Stimulated activated CD4-positive, alpha-beta T cell treated with anti-CD3 and anti-CD28 coated beads, Interleukin-1b, Interleukin-23, amount 100 ng/mL, for 4 hours (primary cell): ENCODE measurements at places on chromosomes 2 and 18.

DNA sequence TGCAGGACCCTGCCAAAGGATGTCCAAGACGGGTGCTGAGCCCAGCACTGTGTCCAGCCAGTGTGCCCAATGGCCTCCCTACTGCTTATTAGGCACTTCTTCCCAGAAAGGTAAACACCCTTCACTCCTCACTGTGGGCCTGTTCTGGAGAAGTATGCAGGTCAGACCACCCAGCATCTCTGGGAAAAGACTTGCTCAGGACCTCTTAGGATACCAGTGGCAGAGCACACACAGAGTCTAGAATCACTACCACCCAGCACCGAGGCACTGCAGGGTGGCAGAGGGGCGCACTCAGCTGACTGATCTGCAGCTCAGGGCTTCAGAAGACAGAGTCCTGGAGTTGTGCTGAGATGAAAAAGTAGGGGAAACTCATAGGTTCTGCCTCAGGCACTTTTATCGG is 25.8 kb downstream of the XDH start:
- DNase-seq = no peak

DNA sequence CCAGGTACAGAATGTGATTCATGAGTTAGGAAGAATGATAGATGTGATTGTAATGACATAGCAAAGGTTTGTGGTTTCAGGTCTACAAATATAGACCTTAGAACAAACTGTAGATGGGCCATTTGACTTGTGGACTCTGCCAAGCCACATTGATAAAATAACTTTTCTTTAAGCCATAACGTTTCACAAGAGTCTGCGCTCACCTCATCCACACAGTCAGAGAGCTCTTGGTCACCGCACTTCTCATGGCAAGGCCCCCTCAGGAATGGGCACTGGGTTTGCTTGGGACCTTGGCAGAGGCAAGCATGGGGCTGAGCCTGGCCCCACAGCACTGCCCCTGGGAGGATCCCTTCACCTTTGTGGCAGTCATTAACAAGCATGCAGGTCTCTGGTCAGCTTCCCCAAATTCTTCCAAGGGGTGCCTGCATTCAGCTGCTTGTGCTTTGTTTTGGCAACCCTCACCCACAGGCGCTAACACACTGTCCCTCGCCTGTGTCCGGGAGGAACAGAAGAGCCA is 14.0 kb downstream of the ARMC9 start:
- no peak for DNase-seq

DNA sequence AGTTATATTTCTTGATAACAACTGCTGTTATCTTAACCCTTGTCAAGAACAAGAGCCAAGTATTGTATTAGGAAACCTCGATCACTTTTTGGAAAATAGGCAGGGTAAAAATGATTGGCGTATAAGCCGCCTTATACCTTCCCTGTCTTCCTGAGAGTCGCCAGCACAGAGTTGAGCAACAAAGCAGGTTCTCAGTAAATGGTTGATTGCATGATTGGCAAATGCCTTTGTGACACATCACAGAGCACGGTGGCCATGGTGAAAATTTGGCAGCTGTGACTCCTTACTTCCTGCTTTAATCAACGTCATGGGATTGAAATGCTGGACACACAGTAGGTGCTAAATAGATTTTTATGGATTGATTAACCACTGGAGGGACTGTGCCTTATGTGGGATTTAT is 3.9 kb upstream of the KLHL29 start:
- DNase-seq = no peak

- DNase-seq = no peak
Measured at GRCh38 chr2:209702775-209703174, 68.9 kb upstream of the UNC80 start.

- no peak for DNase-seq
Measured at GRCh38 chr2:143486976-143487375, 357.8 kb downstream of the ARHGAP15 start.

- no peak for DNase-seq
Measured at GRCh38 chr2:15042801-15043217, 410.3 kb downstream of the LRATD1 start.

- DNase-seq = no peak
Measured at GRCh38 chr2:124877141-124877577, 852.1 kb downstream of the CNTNAP5 start.

DNA sequence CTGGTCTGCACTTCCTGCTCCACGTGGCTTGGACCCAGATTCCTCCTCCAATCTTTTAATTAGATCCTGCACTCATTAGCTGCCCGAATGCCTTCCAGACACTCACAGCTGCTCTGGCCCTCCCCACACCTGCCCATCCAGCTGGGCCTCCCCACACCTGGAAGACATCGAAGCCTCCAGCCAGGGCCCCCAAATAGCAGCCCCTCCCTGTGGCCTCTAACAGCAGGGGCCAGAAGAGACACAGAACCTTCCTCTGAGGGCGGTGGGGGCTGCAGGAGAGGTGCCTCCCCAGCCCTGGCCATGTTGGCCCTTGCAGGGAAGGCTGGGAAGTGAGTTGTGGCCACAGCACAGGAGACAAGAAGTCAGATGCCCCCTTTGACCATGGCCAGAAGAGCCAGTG is 252.8 kb downstream of the DYSF start:
- DNase-seq = no peak

- DNase-seq = no peak
Measured at GRCh38 chr2:5287558-5288334, 404.4 kb upstream of the SOX11 start.

GRCh38 chr2:97997784-97998392 is 2.1 kb upstream of the TMEM131 start:
- no peak for DNase-seq

GRCh38 chr2:217393585-217394032 is 533.7 kb upstream of the TNP1 start:
- no peak for DNase-seq

DNA sequence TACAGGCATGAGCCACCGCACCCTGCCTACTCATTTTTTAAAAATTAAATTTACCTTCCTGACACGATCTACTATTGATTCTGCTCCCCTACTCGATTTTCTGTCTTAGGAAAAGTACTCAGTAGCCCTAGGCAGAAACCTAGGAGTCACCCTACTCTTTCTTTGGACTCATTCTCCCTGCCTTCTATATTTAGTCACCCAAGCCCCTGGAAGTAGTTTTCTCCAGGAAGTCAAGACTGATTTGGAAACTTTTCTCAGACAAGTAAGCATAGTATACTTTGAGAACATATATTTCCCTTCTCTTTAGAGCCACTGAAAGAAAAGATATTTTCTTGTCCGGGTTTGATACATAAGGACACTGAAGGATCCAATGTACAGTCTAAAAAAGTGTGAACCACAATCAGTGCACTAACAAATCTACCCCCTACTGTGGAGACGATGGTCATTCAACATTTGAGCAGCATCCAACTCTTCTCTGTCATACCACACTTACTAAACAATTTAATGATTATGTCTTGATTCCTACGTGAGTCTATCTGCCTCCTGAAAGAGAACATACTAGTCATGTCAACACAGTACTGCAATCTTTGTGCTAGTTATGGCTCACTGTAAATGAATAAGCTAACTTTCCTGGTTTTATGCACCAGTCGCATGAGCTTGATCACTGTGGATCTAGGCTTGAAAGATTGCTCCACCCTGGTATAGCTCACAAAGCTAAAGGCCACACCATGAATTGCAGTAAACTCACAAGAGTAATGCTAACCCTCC is 19.8 kb downstream of the YWHAQ start:
- no peak for DNase-seq

- no peak for DNase-seq
Measured at GRCh38 chr2:85854166-85854509, 34.7 kb downstream of the ST3GAL5 start.

GRCh38 chr18:47520263-47520662 is 268.8 kb upstream of the SKOR2 start:
- no peak for DNase-seq

GRCh38 chr2:180983468-180984242 is 3.2 kb downstream of the UBE2E3 start:
- DNase-seq = no peak

DNA sequence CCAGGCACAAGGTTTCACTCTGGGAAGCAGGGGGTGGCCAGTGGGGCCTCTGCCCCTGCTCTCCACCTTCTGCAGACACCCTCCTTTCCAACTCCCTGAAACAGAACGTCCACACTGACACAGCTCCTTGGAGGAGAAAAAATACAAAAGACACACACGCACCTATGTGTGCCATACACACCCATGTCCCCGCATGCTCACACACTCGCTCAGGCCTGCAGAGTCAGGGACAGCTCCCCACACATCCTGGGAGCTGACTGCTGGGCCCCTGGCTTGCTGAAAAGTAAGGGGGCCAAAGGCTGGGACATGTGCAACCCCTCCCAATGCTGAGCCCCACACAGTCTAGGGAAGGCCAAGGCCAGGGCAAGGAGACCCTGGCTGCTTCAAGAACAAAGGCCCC is 200.5 kb downstream of the TNS1 start:
- no peak for DNase-seq

GRCh38 chr2:120227111-120227991 is 4.2 kb upstream of the TMEM185B start:
- DNase-seq = no peak

DNA sequence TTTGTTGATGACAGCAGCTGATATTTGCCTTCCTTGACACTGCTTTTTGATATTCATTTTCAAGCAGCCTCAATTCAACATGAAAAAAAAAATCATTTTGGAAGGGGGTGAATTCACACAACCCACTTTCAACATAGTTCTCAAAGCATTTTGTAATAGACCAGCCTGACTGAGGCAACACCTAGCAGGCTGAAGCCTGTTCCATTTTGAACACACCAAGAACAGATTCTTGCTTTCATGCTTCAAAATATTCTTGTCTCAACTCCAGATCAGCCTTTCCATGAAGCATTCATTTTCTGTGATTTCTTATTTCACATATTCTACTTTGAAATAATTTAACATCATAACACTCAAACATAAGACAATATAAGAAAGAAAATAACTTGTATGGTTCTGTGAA is 812.6 kb upstream of the POU3F3 start:
- no peak for DNase-seq

DNA sequence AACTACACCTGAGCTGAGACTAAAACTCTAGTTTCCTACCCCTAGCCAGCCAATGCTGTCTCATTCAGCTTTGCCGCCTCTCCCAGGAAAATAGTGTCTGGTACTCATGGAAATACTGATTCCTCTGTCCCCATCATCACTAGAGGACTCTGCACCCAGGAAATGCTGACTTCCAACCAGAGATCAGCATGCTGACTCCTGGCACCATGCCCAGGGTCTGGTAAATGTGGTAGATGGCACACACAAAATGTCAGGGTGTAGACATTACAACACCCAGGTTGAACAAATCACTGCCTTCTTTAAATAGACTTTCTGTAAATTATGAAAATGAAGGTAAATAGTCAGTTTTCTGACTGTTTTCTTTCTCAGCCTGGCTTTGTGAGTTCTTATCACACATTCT is 307.3 kb upstream of the CHAC2 start:
- DNase-seq = no peak

DNA sequence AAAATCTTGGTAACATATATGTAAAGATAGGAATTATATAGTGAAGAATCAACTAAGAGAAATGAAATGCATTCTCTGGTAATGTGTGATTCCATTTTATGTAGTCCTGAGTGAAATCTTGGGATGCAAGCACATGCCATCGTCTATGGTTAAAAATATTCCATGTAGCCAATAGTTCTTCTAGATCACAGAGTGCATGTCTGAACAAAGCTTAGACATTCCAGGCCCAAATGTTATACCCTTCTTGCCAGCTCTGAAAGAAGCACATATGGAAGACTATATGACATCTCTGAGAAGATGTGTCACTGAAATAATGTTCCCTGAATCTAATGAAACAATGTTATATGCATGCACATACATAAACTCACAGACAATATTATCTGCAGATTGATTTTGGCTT is 92.3 kb upstream of the TFPI start:
- no peak for DNase-seq

- DNase-seq = no peak
Measured at GRCh38 chr2:71786291-71787107, 333.1 kb downstream of the DYSF start.

DNA sequence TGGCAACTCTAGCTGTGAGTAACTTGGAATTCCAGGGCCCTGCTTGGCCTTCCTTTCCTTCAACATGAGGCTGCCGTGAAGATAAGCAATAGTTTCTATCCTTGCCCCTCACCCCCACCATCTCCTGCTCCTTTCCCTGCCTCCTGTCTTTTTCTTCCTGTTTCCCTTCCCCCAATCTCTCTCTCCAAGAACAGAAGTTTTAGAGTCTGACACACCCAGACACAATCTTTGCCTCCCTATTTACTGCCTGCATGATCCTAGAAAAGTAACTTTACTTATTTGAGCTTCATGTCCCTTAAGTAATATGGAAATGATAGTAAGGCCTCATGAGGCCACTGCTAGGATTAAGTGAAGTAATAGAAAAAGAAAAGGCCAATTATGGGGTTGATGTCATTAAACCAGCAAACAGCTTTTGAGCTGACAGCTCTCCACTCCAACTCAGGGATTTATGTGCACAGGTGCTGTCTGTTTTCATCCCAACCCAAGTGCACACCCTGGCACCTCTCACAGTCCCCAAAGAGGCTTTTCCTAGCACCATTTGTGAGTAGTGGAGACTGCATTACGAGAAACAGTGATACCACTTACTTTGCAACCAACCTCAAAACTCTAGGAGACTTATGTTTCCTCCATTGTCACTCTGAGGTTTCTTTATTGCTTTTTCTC is 123.7 kb upstream of the SIX3 start:
- DNase-seq = no peak

DNA sequence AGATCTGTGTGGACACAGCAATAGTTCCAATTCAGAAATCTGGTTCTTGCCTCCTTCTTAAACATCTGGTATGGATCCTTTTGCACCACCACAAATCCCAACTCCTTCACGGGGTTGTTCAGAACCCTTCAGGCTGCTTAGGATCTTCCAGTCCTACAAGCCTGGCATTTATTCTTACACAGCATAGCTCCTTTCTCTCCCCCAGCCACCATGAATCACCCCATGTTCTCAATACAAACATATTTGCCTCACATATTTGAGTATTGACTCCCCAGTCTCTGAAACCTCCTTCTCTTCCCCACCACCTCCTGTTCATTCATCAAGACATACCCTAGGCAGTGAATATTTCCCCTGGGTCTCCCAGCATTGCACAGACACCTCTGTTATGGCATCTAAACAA is 155.2 kb downstream of the ALK start:
- DNase-seq = no peak

DNA sequence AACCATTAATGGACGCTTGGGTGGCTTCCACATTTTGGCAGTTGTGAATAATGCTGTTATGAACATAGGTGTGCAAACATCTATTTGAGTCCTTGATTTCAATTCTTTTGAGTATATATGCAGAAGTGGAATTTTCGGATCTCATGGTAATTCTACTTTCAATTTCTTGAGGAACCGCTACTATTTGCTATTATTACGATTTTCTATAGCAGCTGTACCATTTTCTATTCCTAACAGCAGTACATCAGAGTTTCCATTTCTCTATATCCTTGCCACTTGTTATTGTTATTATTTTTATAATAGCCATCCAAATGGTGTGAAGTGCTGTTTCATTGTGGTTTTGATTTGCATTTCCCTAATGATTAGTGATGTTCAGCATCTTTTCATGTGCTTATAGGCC is 69.5 kb downstream of the KIF5C start:
- no peak for DNase-seq

DNA sequence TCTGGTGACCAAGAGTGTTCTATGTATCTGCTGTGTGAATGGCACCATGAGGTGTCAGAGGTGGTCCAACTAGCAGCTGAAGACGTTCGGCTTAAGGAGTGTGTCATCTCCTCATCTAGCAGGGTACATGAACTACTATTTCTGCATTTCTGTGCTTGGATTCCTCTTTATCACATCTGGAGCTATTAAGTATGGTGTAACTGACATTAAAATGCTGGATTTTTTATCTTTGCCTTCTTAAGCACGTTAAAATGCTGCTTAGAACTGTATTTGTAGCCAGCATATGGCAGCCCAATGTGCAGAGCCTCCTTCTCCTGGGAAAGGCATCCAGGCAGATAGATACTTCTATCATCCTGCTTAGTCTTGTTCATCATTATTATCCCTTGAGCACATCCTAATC is 409.3 kb upstream of the MMADHC start:
- no peak for DNase-seq
